Hematopoietic multipotent progenitor cell treated with erythropoietin and hydrocortisone succinate and interleukin-3 and kit ligand, for 6 days (in vitro differentiated cells): ENCODE measurements at places on chromosomes 6 and 20.
A peak's percentile ranks its signal among the peaks of the same experiment; 100 is the strongest.

GRCh38 chr6:148854096-148854495 is 107.3 kb downstream of the UST start:
- DNase-seq = peak; percentile 56

- no peak for DNase-seq
Measured at GRCh38 chr6:34964564-34964963, 75.5 kb downstream of the ANKS1A start.

DNA sequence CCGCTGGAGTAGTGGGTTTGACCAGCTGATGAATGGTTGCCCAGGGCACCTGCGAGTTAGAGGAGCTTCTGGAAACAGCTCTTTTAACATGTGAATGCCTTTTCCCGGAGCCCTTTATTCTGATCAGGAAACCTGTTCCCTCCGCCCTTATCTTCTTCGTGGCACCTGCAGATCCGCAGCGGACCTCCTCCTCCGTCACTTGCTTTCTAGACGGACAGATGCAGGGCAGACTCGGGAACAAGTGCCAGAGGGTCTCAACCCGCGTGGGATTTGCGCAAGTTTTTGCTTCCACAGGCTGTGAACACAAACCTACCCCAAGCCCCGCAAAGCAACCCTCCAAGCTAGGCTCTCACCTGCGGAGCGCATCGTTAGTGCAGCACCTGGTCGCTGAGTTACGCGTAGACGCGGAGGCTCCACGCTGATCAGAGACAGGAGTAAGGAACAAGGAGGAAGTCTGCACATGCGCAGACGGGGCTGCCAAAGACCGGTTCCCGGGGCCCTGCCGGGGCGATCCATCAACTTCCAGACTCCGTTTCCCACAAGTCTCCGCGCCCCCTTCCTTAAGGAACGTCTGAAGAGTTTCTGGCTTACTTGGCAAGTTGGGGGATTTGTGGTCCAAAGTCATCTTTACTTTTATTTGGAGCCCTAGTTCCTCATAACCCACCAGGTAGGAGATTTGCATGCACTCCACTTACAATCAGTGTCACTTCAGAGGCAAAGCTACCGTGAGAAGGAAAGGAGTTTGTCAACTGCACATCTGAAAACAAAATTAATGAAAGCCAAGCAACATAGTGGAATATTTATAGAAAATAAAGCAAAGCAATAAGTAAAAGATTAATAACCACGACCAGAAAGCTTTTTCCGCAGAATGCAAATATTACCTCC is 52.7 kb upstream of the ELMO2 start:
- no peak for DNase-seq

- DNase-seq = no peak
Measured at GRCh38 chr20:56795492-56795891, 166.4 kb downstream of the TFAP2C start.

DNA sequence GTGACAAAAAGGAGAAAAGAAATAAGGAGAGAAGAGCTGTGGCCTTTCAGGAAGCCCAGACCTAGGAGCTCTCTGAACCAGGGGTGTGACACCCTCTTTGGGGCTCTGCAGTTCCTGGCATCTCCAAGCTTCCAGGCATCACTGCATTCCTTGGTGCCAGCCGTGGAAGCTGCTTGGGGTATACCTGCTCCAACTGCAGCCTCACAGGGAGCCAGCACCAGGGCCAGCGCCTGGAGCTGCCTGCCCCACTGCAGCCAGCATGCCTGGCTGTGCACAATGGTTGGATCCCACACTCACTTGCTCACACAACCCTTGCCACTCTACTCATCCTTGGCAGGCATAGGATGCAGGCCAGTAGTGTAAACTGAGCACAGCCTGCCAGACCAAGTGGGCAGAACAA is 242.1 kb upstream of the GJE1 start:
- no peak for DNase-seq

GRCh38 chr6:159815410-159815809 is 15.3 kb downstream of the PNLDC1 start:
- DNase-seq = no peak

- DNase-seq = no peak
Measured at GRCh38 chr20:15555913-15556312, 1017.3 kb downstream of the KIF16B start.

DNA sequence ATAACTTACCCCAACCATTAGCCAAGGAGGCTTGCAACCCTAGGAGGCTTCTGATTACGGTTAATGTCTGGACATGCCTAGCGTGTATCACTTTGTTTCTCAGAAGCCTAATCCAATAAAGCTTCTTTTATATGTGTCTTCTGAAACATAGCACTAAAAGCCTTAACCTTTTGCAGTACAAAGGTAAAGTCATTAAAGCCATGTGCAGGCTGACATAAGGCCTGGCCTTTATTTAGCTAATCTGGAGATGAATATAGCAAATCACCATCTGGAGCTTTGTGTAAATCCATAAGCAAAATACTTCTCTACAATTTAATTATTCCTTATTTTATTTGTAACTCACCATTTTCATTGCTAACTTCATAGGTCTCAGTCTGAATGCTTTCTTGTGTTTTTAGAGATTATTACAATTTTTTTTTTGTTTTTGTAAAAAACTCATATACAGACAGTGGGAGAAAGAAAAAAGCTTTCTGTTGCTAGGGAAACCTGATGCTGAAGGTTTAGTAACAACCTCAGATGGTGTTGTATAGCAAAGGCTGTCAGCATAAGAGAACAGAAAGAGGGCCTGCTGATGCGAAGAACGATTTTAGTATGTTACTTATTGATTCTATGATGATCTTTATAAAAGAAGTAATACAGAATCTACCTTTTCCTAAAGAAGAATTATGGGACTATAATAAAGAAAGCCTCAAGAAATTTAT is at the start of gene EYS:
Gene EYS, minus strand, starts transcription at position 101 of the 701 bp plus-strand sequence. CDS start 211,816 bp downstream, outside the sequence.
- no peak for DNase-seq

- peak; percentile 12 for DNase-seq
Measured at GRCh38 chr20:22836877-22837276, 198.2 kb upstream of the SSTR4 start.

- no peak for DNase-seq
Measured at GRCh38 chr6:157881342-157881741, 58.3 kb downstream of the SNX9 start.

- peak; percentile 21 for DNase-seq
Measured at GRCh38 chr6:84119277-84119676, 85.7 kb downstream of the MRAP2 start.

- DNase-seq = no peak
Measured at GRCh38 chr20:37413023-37413334, 67.0 kb downstream of the SRC start.

DNA sequence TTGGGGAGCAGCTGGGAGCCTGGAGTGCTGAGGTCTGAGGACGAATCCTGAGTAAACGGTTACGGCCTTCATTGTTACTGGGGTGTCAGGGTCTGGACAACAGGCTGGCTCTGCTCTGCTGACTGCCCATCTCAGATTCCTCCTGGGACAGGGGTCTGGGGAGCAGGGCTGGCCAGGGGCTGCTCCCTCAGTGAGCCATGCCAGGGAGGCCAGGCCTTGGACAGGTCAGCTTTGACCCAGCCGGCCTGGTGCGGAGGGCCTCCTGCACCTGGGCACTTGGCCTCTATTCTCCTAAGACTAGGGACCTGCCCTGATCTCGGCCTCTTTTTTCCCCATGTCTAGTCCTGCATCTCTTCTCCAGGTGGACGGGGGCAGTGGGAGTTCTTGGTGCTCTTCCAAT is 44.9 kb downstream of the MYT1 start:
- DNase-seq = no peak

- DNase-seq = no peak
Measured at GRCh38 chr6:68368845-68369244, 266.2 kb upstream of the ADGRB3 start.

DNA sequence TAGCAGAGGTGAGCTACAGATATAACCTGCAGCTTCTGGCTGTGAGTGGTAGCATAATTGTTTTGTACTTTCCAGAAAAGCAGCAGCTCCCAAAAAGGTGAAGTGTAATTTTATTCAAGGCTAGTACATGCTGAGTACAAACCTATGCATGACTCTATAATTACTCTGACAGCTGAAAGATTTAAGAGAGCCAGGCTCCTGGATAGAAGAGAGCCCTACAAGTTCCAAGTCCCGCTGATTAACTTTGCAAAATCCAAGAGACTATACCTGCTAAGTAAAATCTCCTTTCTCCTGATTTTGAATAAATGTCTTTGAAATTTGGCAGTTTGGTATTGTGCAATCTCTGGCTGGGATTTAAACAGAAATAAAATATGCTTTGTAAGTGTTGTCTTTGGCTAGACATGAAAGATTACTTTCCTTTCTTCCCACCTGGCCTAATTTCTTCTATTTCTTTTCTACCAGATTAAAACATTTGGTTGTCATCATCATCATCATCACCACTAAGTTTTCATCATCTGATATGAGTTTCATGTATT is 79.5 kb downstream of the CTNNBL1 start:
- no peak for DNase-seq

DNA sequence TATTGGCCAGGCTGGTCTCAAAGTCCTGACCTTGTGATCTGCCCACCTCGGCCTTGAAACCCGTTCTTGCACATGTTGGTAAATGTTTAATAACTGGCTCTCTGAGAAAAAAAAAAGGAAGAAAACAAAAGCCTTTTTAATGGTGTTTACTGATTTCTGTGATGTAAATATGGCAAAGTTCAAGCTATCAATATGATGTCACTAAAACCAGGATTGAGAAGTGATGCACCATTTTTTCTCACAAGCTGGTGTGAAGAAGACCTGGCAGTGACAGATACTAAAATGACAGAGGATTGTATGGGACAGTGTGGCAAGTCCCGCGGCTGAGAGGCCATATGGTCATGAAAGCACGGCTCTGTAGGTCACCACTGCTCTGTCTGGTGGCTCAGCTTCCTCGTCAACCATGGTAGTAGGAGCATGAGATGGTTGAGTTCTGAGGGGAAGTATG is 196.3 kb upstream of the SUPT3H start:
- DNase-seq = no peak

- DNase-seq = no peak
Measured at GRCh38 chr6:53154794-53155193, 6.2 kb upstream of the GCM1 start.

- no peak for DNase-seq
Measured at GRCh38 chr6:87181903-87182302, 26.5 kb downstream of the ZNF292 start.

DNA sequence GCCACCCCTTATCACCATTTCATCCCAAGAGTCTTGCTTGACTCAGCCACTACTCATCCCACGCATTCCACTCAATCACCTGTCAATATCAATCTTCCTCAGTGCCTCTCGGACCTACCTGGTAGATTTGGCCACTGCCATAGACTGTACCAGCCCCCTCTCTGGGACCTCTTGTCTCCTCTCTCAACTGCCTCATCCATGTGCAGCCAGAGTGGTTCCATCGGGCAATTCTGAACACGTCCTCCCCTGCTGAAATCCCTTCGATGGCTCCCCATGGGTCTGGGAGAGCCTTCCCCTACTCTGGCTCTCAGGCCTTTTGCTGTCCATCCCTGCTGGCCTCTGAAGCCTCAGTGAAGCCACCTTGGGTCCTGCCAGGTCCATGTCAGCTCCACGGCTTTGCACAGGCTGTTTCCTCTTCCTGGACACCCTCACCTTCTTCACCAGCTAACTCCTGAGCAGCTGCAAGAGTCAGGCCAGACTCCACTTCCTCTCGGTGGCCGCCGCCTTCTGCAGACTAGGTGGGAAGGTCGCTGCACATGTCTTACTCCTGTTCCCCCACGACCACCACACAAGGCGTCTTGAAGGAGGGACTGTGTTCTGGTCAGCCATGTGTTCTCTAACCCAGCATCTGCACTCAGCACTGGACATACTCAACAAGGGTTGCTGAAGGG is 120.4 kb downstream of the TOX2 start:
- DNase-seq = no peak

- DNase-seq = no peak
Measured at GRCh38 chr20:19813846-19814640, 56.0 kb downstream of the RIN2 start.

DNA sequence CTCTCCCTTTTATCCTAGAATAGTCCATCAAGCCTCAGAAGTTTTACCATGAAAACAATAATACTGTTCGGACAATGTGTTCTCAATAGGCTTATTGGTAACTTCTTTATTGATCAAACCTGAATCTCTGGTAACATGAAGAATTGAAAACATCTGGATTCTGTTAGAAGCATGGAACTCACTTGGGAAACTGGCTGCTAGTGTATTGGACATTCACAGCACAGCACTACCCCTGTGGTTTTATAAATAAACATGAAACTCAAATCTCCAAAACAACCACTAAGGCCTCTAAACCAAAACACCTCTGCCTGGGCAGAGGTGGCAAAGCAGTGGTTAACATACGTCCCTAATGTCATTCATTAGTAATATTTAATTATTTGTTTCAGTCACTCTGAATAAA is 157.6 kb upstream of the KCNQ5 start:
- no peak for DNase-seq

DNA sequence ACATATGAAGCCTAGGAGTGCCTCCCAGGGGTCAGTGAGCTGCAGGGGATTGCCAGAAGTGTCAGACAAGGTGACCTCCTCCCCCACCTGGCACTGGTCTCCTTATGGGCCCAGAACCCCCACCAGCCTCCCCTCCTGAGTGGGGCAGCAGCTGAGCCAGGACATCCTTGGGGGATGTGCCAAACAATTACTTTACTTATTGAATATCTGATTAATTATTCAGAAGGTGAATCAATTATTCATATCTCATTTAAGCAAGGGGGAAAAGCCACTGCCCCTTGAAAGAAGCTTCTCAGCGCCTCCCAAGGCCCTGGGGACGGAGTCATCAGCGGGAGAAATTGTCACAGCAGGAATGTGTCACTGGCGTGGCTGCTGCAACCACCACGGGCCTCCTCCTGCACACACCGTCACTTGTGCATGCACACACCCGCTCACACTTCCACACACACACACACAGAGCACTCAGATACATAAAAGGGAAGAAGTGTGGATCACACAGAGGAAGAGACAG is 123.4 kb upstream of the MAFB start:
- DNase-seq = no peak

DNA sequence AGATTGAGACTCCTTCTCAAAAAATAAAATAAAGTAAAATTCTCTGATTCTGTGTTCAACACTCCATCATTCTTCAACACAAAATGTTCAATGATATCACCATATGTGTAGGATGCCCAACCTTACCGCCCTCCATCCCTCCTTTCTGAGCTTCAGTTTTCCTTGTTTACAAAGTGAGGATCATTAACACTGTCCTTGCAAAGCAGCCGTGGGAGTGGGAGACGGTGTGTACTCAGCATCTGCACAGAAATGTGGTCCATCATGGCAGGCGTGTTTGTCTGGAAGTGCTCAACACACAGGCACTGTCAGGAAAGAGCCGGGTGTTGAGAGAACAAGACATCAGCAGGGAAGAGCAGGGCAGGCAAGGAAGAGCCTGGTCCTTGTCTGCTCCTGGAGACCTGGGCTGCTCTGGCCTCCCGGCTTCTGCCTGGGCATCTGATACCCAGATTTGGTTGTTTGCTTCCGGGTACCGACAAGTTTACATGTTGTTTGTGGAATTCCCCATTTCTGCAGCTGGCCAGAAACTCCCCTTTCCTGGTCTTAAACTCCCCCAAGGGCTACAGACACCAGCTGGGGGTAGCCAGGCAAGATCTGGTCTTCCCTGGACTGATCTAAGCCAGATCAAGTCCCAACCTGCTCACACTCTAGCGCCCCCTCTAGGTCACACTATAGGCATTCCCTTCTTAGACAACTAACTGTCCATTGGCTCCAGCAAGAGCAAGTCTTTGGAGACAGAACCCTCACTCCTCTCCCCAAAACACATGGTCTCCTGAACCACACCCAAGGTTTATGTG is 26.7 kb upstream of the TTPAL start:
- peak; percentile 70 for DNase-seq
